ENCODE measurements at places on chromosomes 1 and 21.
A peak's percentile ranks its signal among the peaks of the same experiment; 100 is the strongest.

DNA sequence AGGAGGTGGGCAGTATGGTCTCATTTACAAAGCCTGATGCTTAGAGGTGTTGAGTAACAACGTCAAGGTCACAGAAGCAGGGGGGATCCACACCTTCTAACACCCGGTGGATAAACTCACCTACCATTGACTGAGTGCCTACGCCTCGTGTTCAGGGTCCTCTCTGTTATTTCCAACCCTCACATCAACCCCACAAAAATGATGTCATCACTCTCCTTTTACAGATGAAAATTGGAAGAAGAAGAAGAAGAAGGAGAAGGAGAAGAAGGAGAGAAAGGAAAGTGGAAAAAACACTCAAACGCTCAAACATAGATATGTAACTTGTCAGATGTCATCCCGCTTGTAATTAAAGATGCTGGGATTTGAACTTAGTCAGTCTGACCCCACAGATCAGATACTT lies 653 bp upstream of the KCNN3 start:
- no peak for DNase-seq

GRCh38 chr21:17781524-17781923 lies 37.6 kb downstream of the C21orf91 start:
- DNase-seq, result no peak

- no peak for DNase-seq
Measured at GRCh38 chr21:40646651-40647050, 200.3 kb downstream of the DSCAM start.

DNA sequence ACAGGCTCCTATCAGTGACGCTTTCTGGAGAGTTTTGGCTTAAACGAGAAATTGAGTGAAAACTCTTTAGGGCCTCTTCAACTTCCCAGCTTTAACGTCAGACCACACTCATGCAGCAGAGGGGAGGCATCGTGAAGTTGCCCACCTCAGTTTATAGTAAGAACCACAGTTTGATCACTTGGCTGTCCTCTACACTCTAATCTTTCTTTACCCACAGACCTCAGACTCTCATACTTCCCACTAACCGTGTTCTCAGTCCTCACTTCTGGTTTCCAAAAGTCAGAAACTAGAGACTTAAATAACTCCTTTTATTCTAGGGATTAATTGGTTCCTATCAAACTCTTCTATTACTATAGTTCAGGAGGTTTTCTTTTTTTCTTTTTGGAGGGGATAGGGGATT lies 302.2 kb downstream of the NTNG1 start:
- DNase-seq, result no peak

DNA sequence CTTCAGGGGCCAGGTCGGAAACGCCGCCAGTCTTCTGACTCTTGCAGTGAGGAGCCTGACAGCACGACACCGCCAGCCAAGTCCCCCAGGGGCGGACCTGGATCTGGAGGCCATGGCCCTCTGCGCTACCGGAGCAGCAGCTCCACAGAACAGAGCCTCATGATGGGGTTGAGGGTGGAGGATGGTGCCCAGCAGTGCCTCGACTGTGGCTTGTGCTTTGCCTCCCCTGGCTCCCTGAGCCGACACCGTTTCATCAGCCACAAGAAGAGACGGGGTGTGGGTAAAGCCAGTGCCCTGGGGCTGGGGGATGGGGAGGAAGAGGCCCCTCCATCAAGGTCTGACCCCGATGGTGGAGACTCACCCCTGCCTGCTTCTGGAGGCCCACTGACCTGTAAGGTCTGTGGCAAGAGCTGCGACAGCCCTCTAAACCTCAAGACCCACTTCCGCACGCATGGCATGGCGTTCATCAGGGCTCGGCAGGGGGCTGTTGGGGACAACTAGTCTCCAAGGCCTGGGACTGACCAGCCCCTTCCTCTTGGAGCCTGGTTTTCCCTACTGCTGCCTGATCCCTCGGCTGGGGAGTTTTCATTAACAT lies 8.7 kb downstream of the ZNF687 start:
- no peak for DNase-seq

DNA sequence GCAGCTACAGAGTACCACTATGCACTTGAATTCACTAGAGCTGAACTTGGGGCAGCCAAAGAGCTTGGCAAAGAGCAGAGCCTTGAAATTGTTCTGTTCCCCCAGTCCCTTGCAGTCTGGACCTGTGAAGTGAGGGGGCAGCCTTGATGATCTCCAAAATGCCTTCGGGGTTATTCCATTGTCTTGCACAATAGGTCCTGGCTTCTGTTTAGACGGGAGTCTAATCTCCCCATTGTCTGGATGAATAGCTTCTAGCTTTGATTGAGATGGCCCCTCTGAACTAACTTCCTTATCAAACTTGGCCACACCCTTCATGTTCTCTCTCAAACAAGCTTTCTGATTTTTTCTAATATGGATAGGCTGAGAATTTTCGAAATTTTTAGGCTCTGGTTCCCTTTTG lies 72.6 kb downstream of the PGM1 start:
- no peak for DNase-seq

DNA sequence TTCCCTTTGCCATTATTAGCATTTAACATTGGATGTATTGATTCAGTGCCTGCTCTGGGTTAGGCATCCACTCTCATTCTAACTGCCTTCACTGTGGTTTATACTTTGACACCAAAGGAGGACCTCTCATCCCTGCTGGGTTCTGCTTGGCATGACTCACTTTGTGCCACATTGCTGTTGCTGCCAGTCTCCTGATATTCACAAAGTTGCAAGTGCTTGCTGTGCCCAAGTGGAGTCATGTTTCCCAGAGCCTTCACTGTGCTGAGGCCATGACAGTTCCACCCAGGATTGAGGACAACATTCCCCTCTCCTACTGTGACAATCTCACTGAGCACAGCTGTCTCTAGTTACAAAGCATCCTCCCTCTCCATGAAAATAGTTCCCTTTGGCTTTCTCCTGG lies 519.9 kb upstream of the USP24 start:
- DNase-seq, result no peak

GRCh38 chr1:70438529-70438928 lies 27.5 kb downstream of the CTH start:
- peak; percentile 41 for DNase-seq

DNA sequence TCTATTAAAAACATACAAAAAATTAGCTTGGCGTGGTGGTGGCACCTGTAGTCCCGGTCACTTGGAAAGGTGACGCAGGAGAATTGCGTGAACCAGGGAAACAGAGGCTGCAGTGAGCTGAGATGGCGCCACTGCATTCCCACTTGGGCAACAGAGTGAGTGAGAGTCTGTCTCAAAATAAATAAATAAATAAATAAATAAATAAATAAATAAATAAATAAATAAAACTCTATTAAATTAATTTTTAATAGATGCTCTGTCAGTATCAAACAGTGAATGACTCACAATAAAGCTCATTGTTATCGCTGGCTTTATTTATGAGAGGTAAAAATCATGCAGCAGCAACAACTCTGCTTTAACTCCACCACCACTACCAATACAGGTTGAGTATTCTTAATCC lies 72.8 kb downstream of the ABL2 start:
- DNase-seq, result no peak

GRCh38 chr1:234431255-234431654 lies 47.7 kb downstream of the TARBP1 start:
- no peak for DNase-seq

DNA sequence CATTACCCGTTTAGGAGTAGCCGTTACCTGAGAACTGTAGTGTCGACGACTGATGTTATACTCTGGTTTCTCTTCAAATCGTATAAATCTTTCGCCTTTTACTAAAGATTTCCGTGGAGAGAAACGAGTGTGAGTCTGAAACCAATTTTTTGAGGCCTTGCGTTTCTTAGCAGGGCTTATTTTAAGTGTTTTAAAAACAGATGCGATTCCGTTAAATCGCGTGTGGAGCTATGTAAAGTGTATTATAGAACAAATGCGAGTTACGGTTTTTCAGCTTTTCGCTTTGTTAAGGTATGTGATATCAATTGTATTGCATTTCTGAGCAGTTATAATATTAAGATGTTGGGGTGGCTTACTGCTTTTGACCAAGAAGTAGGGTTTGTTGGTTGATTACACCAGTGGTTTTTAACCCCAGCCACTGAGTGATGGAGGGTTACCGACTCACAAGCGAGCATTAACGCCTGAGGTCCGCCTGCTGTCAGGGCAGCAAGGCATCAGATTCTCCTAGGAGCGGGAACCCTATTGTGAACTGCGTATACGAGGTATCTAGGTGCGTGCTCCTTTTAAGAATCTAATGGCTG lies 18.0 kb downstream of the KIAA2013 start:
- peak; percentile 93 for DNase-seq

DNA sequence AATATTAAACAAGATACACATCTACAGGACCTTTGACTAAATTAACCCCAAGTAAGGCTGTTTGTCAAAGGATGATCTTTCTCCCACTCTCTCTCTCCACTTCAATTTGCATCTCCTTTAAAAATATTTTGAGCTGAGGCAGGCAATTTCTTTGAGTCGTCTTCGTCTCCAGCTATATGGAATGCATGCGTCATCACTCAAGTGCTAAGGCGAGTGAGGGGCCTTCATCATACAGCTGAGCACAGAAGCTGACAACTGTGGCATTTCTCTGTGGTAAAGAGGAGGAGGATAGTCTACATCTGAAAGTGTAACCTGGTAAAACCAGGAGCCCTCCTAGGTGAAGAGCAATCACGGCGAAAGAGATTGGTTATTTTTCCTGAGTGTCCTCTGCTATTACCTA lies 7.6 kb downstream of the EPHX4 start:
- no peak for DNase-seq

- no peak for DNase-seq
Measured at GRCh38 chr1:219555806-219556205, 57.1 kb downstream of the ZC3H11B start.
